ENCODE measurements at places on chromosomes 7 and 10. TPM values are rescaled to one million over a fixed set of nuclear protein-coding genes. Genes with fewer than 3 reads are reported as not detected.

- peak overlapping the region; percentile 97 for H3K4me3 ChIP-seq
- peaks cover 5% of the 10 kb centered on the region for H3K36me3 ChIP-seq
- H3K27me3 ChIP-seq = peaks cover 84% of the 10 kb centered on the region
- peaks cover 7% of the 10 kb centered on the region for H3K4me1 ChIP-seq
Observed at GRCh38 chr10:77636282-77636966, 1.2 kb downstream of the KCNMA1 start.

Gene ADAM22
- total RNA-seq = 8.1 TPM

DNA sequence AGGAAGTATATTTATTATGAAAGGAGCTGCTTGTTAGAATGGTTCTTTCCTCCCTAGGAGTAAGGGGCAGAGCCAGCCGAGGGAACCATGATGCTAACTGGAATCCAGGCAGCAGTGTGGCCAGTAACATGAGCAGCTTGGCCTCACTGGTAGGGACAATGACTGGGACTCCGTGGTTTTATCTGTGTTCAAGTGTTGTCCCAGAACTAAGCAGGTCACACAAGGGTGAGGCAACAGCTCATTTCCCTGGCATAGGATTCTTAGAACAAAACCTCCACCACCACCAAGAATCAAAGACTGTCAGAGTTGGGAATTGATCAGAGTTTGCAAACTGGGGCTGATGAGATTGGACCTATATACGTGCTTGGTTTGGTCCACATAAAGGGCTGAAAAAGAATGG, 138.9 kb upstream of the COBL start:
- DNase-seq = no peak
- no peaks in the 10 kb centered on the region for H3K36me3 ChIP-seq
- peaks cover 27% of the 10 kb centered on the region for H3K27me3 ChIP-seq
- H3K4me1 ChIP-seq = peaks cover 32% of the 10 kb centered on the region
- H3K4me3 ChIP-seq = no peak overlapping the region

- no peak for DNase-seq
- H3K36me3 ChIP-seq = no peaks in the 10 kb centered on the region
- peaks cover 3% of the 10 kb centered on the region for H3K4me1 ChIP-seq
- no peak overlapping the region for H3K4me3 ChIP-seq
- no peaks in the 10 kb centered on the region for H3K27me3 ChIP-seq
Observed at GRCh38 chr7:101580596-101580995, 48.5 kb downstream of the MYL10 start.

Gene COL1A2
- total RNA-seq = 23.0 TPM

Gene USP54
- total RNA-seq = 54.5 TPM

GRCh38 chr7:25118048-25118753, 6.9 kb downstream of the CYCS start:
- H3K4me3 ChIP-seq = no peak overlapping the region
- peaks cover 11% of the 10 kb centered on the region for H3K36me3 ChIP-seq
- H3K27ac ChIP-seq = no peak overlapping the region
- no peaks in the 10 kb centered on the region for H3K4me1 ChIP-seq
- DNase-seq = no peak

GRCh38 chr7:8973601-8974000, 540.2 kb downstream of the NXPH1 start:
- no peak overlapping the region for H3K27ac ChIP-seq
- H3K4me1 ChIP-seq = no peaks in the 10 kb centered on the region
- DNase-seq = no peak
- H3K4me3 ChIP-seq = no peak overlapping the region
- H3K36me3 ChIP-seq = no peaks in the 10 kb centered on the region

GRCh38 chr7:1059200-1060091, 15.1 kb downstream of the GPR146 start:
- DNase-seq = no peak
- peaks cover 4% of the 10 kb centered on the region for H3K36me3 ChIP-seq

Gene SPDYE5
- not detected for total RNA-seq

DNA sequence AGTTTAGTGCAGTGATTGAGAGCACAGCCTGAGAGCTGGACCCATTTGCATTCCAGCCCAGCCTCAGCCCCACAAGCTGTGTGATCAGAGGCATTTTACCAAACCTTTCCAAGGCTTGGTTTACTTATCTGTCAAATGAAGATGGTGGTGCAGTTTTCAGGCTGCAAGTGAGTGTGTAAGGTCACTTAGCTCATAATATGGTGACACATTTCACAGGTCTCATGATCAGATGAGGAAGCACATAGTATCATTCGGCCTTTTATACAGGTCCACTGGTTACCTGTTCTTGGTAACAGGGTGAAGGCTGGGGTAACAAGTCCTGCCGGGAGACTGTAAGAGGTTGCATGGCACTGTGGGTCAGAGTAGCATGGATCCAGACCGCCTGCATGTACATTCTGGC, 371.7 kb downstream of the LRMDA start:
- H3K4me1 ChIP-seq = peaks cover 24% of the 10 kb centered on the region
- H3K36me3 ChIP-seq = no peaks in the 10 kb centered on the region
- H3K27me3 ChIP-seq = peaks cover 27% of the 10 kb centered on the region
- H3K4me3 ChIP-seq = no peak overlapping the region
- DNase-seq = no peak
- no peak overlapping the region for H3K27ac ChIP-seq

GRCh38 chr10:80690434-80690833, 152.7 kb downstream of the SH2D4B start:
- peaks cover 4% of the 10 kb centered on the region for H3K4me1 ChIP-seq
- no peak overlapping the region for H3K27ac ChIP-seq
- no peak for DNase-seq
- no peaks in the 10 kb centered on the region for H3K36me3 ChIP-seq
- H3K4me3 ChIP-seq = no peak overlapping the region
- H3K27me3 ChIP-seq = peaks cover 15% of the 10 kb centered on the region

Gene NKX2-3
- not detected for total RNA-seq

Gene GHRHR
- total RNA-seq = not detected

DNA sequence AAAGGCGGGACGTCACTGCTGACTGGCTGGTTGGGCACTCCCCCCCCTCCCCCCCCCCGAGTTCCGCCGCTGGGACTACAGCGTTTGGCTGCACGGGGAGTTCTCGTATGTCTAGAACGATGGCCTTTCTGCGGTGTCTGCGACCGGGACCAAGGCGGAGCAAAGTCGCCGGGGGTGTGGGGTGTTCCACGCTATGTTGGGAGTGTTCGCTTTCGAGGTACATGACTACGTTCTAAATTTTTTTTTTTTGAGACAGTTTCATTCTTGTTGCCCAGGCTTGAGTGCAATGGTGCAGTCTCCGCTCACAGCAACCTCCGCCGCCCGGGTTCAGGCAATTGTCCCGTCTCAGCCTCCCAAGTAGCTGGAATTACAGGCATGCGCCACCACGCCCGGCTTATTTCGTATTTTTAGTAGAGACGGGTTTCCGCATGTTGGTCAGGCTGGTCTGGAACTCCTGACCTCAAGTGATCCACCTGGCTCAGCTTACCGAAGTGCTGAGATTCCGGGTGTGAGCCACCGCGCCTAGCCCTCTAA, 573 bp upstream of the IDI1 start:
- H3K27me3 ChIP-seq = no peaks in the 10 kb centered on the region
- H3K36me3 ChIP-seq = peaks cover 24% of the 10 kb centered on the region
- H3K4me3 ChIP-seq = peak overlapping the region; percentile 96
- DNase-seq = no peak
- peaks cover 50% of the 10 kb centered on the region for H3K4me1 ChIP-seq
- H3K27ac ChIP-seq = peak overlapping the region; percentile 99

DNA sequence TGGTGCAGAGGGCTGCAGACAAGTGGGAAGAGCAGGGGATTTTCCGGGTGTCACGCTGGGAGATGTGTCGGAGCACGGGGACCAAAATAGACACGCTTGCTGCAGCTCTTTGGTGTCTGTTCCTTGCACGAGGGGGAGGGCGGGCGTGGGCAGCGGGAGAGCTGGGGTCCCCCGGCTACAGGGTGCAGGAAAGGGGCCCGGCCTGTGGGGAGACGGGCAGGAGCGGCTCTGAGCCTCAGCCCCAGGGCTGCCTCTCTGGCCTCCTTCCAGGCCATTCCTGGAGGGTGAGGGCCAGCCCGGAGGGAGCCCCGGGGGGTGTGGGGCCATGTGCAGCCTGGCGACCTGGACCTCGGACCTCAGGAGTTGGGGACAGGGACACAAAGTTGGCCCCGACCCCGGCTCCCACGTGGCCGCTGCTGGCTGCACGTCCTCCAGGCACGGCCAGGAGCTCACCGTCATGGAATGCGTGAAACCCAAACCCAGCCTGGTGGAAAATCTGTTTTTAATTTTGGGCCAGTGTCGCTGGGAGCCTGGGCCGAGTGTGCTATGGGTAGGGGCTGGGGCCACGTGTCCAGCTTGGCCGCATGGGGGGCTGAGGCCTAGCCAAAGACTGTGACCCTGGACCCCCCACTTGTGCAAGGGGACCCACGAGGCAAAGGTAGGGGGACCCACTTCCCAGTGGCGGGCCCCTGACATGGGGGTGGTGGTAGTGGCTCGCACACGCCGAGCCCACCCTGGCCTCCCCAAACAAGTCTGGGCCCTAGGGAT, 6.6 kb downstream of the TTYH3 start:
- H3K27ac ChIP-seq = no peak overlapping the region
- no peak for DNase-seq
- H3K4me3 ChIP-seq = no peak overlapping the region
- no peaks in the 10 kb centered on the region for H3K36me3 ChIP-seq
- H3K27me3 ChIP-seq = no peaks in the 10 kb centered on the region

Measured in type B pancreatic cell (in vitro differentiated cells).